ENCODE measurements at places on chromosomes 12 and 14.

GRCh38 chr14:104431929-104432541 lies 147.5 kb upstream of the C14orf180 start:
- DNase-seq = no peak

GRCh38 chr14:89658977-89659670 lies 242.1 kb upstream of the FOXN3 start:
- no peak for DNase-seq

DNA sequence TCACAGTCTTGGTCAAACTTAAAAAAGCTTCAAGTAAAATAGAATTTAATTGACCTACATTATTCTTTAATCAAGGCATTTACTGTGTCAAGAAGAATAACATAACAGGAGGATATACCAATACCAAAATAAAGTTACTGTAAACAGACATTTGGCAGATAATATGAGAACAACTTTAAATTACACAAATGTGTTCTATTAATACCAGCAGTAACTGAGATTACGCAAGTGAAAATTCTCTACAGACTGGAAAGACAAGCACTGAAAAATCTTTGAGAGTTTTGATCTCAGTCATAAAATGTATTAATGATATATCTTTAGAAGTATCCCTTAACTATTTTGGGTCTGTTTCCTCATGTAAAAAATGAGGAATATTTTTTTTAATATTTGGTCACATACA lies 169.2 kb upstream of the SOX5 start:
- no peak for DNase-seq

GRCh38 chr12:57575771-57576612 lies 15.0 kb upstream of the PIP4K2C start:
- DNase-seq = no peak

GRCh38 chr12:24903329-24904088 lies 45.4 kb downstream of the BCAT1 start:
- no peak for DNase-seq

DNA sequence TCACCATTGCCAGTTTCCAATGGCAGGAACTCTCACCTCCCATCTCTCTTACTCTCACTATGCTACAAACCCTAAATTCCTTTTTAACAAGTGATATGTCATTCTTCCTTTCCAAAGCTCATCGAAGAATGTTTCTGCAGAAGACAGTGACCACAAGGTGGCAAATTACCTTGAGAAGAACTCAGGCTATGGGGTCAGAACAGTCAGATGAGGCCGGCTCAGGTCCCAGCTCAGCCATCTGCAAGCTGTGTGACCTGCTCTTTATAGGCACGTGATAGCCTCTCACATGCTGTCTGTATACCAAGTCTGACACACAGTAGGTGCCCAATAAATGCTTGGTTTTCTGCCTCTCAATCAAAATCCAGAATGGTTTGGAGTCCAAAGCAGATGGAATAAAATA lies 80.7 kb downstream of the FOXN3 start:
- DNase-seq = no peak

GRCh38 chr14:65581799-65582198 lies 169.3 kb downstream of the FUT8 start:
- DNase-seq = no peak

DNA sequence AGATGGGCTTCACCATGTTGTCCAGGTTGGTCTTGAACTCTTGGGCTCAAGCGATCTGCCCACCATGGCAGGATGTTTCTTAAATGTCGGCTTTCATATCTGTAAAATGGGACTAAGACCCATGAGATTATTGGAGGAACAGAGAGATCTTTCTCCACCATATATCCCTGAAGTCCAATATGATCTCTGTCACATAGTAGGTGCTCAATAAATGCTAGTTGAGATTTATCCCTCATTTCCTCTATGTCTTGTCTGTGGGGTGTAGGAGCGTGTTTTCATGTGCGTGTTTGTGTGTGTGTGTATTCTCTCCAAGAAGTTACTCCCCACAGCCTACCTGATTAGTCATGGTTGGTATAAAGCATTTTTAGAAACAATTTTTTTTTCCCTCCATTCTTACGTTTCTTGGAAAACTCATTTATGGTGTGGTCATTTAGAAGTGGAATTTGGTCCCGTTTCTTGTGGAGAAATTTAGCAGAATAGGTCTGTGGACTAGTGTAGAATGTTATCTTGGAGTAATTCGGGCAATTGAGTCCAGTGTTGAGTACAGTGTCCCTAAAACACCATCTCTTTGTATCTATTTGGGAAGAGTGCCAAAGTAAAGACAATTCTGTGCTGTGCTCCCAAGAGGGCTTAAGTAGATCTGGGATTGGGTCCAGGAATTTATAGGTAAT lies 4.3 kb downstream of the STRAP start:
- no peak for DNase-seq

- no peak for DNase-seq
These were observed at the start of gene TMCC3 for GRCh38 chr12:94650143-94651056. TSS of gene TMCC3 (minus strand) at chr12:94650557. CDS start at chr12:94650430, 127 bp downstream.

- no peak for DNase-seq
These were observed 560 bp downstream of the LGALS3 start for GRCh38 chr14:55129428-55130195.

GRCh38 chr12:29734734-29735133 lies 49.0 kb downstream of the TMTC1 start:
- no peak for DNase-seq

DNA sequence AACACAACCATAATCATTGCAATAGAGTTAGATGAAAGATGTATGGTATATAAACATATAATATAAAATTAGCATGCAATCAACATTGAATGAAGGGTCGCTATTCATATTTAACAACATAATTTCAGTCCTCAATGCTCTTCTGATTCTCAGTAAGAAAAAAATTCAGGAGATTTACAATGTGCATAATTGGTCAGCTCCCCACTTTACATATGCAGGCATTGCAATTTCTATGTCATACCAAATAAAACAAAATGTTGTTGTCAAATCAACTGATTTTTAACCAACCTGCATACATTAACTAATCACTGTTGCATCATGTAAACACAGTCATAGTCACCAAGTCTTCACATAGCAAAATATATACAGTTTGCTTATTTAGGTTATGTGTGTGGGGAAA lies 5.2 kb upstream of the SLCO1A2 start:
- no peak for DNase-seq

GRCh38 chr14:68212361-68212760 lies 392.8 kb downstream of the RAD51B start:
- DNase-seq = no peak
